ENCODE measurements at places on chromosomes 13 and 19.
A peak's percentile ranks its signal among the peaks of the same experiment; 100 is the strongest.

DNA sequence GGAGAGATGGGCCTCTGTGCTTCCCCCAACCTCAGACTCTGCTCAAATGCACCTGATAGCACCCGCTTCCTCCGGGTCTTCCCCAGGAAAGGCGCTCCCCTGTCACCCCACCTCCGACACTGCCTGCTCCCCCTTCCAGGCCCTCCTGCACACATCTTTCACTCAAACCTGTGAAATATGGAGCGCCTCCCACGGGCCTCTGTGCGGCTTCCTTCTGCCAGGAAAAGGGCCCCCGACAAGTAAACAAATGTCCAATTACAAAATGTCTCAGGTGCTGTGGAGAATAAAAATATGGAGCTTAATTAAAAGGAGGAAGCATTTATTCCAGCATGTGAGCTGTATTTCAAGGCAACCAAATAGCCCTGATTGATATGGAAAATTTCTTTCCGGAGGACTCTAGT is 15.6 kb upstream of the CCNE1 start:
- DNase-seq: no peak

DNA sequence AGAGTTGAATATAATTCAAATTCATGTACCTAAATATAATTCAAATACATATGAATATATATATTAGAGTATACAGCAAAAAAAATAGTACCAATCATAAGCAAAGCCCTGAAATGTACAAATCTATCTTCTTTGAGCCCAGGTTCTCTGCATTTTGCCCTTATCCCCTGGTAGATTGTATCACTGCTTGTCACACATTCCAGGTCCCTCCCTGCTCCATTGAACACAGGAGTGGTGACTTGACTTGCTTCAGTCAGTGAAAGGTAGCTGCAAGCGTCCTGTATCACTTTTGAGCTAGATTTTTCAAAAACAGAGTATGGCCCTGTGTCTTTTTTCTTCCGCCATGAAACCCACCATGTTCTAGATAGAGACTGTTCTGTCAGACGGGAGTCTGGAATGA is 369.4 kb downstream of the LIG4 start:
- DNase-seq: no peak

DNA sequence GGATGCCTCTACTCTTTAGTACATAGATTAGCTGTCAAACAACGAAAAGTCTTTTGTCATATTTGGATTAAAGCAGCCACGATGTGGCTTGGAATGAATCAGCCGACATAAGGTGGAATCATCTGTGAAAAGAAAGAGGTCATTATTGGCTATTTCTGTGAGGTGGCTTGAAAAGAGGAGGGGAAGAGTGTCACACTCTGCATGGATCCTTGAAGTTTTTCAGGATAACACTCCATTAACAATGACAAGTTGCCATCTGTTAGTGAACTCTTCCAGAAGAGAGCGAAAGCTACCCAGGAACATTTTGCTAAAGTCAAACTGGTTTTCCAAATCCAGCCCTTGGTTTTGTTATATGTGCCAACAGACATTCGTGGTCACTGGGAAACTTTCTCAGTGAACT is 1604.8 kb downstream of the OLFM4 start:
- no peak for DNase-seq

- peak; percentile 45 for DNase-seq
Observed at GRCh38 chr19:29666578-29667386, 1.5 kb downstream of the PLEKHF1 start.

DNA sequence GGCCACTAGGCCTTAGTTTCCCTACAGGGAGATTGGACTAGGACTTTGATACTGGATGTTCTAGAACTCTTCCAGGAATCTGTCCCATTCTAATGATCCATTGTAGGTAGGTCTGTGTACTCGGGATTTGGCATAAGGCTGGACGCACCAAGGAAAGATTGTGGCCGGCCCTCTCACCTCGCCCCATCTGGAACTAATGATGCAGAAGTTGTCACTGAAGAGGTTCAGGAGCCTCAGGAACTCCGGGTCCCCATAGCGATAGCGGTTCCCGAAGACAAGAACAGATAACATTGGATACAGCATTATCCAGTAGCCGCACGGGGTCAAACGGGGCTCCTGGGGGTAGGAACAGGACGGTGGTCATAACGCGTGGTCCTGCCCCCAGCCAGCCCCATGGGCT is 11.2 kb downstream of the EGLN2 start:
- DNase-seq: no peak

GRCh38 chr19:35908010-35908441 is at the start of gene TYROBP:
Gene TYROBP (minus strand): TSS chr19:35908295. CDS start chr19:35908228, 67 bp downstream.
- DNase-seq: peak; percentile 53

- no peak for DNase-seq
Observed at GRCh38 chr19:3365093-3365835, 1.1 kb upstream of the NFIC start.

DNA sequence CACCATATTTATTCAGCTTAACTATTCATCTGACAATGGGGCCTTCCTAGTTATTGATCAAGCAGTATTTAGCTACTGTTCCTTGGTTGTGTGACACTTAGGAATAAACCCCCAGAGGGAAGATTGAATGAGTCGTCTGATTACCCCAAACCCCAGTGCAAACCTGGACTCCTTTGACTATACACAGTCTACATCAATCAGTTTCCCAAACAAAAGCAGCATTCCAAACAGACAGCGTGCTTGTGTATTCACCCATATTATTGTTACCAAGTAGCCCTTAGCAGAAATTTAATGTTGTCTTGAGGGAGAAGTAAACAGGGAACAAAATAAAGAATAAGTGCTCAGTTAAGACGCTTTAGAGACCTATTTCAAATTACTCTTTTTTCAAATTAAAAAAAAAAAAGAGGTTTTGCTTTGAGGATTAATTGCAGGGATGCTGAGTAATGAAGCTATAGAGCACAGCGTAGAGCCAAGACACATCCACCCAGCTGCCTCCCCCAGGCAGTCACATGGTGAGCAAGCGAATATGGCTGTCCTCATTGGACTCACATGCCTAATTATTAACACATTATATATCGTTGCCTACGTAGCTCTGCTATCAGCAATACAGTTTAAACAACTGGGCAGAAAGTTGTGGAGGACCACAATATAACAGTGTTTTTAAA is 14.7 kb upstream of the B3GLCT start:
- DNase-seq: no peak

GRCh38 chr19:36916991-36917390 is 859 bp downstream of the ZNF568 start:
- no peak for DNase-seq

- DNase-seq: no peak
Observed at GRCh38 chr19:31969016-31969415, 376.4 kb upstream of the ZNF507 start.

DNA sequence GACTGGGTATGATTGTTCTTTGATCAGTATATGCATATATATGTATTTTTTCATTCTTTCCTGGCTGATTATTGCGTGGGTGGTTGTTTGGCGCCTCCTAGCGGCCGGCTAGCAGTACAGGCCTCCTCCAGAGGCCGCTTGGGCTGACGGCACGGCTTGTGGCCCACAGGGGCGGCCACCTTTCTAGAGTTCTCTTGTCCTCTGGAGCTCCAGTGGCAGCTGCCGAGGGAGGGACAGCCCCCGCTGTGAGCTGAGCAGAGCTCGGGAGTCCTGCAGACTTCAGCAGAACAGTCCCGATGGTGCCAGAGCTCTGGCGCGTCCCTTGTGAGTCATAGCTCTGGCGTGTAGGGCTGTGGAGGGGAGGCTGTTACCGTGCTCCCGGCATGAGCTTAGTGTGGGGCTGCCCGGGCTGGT is 22.5 kb upstream of the ZNF429 start:
- peak; percentile 58 for DNase-seq

DNA sequence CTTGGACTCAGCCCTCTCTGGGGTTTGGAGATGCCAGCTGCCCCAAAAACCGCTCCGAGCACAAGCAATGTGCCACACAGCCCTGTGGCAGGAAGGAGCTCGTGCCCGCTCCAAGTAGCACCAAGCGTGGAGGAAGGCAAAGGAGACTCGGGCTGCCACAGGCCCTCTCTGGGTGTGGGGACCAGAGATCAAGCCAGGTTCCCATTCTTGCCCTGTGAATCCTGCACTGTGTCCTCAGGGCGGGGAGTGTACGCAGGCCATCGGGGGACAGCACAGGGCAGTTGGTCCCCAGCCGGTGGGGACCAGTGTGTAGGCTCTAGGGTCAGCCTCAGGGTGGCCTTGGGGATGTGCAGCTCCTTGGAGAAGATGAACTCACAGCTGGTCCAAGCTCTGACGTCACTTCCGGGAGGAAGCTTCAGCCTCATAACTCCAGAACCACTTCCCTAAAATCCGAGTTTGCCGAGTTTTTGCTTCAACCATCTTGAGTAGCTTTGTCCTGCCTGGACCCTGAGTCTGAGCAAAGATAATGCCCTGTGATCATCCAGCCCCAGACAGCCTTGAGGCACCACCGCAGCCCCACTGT is 9.3 kb upstream of the CPAMD8 start:
- peak; percentile 88 for DNase-seq

GRCh38 chr13:35833608-35834275 is 297.4 kb downstream of the DCLK1 start:
- DNase-seq: no peak

DNA sequence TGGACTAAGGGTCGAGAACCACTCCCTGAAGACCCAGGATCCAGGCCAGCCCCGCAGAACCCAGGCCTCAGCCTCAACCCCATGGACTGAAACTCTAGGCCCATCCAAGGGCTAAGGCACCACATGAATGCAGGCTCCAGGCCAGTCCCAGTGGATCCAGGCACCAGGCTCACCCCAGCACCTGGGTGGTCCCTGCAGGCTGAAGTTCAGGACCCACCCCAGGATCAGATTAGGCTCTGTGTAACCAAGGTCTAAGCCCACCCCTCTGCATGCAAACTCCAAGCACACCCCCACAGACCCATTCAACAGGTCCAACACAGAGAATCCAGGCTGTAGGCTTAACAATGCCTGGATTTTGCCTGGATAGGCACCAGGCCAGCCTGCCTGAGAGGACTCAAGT is 1876.2 kb downstream of the PCDH9 start:
- DNase-seq: no peak

DNA sequence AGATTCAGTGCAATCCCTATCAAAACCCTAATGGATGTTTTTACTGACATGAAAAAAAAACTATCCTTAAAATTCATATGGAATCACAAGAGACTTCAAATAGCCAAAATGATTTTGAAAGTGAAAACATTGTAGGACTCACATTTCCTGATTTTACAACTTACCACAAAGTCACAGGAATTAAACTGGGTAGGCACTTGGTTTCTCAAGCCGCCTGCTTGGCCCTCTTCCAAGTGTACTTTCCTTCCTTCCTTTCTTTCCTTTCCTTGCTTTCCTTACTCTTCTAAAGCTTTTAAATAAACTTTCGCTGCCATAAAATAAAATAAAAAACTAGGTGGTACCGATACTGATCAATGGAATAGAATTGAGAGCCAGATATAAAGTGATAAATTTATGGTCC is 21.0 kb upstream of the CD33 start:
- DNase-seq: peak; percentile 31

- peak; percentile 6 for DNase-seq
Observed at GRCh38 chr13:48902368-48902767, 73.3 kb upstream of the FNDC3A start.

GRCh38 chr13:43574605-43575004 is 212.2 kb downstream of the ENOX1 start:
- DNase-seq: no peak

DNA sequence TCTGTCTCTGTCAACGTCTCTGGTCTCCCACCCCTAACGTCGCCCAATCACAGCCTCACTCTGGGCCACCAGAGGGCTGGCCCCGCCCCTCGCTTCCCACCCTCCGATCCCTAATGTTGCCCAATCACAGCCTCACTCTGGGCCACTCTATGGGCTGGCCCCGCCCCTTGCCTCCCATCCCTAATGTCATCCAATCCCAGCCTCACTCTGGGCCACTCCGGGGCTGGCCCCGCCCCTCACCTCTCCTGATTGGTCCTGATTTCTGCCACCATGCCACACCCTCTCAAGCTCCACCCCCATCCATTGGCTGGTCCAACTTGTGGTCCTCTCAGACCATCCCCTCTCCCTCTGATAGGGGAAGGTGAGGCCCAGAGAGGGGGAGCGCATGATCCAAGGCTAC is 24.9 kb downstream of the CELF5 start:
- peak; percentile 35 for DNase-seq

DNA sequence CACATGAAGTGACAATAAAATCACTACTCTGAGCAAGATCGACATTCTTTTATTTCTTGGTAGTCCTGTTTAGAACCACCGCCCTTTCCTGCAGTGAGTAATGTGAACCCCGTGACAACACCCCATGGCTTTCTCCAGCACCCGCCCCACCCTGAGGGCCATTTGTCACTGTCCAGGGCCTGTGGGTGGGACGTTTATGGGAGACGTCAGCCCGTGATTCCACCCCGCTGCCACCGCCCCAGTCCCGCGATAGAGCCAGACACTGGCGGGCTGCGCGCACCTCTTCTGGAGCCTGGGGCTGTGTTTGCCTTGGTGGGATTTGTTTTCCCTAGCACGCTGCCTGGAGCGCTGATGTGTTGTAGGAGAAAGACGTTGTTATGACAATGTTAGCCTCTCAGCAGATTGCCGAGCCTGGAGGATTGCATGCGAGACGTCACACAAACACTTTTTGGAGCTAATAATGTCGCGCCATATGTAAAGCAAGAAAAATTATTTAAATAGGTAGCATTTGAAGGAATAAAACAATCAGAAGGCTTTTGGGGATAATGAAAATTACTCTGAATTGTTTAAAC is 263.7 kb downstream of the TEX29 start:
- no peak for DNase-seq

- no peak for DNase-seq
Observed at GRCh38 chr13:99746637-99747402, 224.7 kb downstream of the ZIC5 start.

- DNase-seq: no peak
Observed at GRCh38 chr19:31664096-31664495, 314.9 kb upstream of the TSHZ3 start.

- no peak for DNase-seq
Observed at GRCh38 chr19:57949702-57950101, 2.2 kb upstream of the ZNF256 start.

DNA sequence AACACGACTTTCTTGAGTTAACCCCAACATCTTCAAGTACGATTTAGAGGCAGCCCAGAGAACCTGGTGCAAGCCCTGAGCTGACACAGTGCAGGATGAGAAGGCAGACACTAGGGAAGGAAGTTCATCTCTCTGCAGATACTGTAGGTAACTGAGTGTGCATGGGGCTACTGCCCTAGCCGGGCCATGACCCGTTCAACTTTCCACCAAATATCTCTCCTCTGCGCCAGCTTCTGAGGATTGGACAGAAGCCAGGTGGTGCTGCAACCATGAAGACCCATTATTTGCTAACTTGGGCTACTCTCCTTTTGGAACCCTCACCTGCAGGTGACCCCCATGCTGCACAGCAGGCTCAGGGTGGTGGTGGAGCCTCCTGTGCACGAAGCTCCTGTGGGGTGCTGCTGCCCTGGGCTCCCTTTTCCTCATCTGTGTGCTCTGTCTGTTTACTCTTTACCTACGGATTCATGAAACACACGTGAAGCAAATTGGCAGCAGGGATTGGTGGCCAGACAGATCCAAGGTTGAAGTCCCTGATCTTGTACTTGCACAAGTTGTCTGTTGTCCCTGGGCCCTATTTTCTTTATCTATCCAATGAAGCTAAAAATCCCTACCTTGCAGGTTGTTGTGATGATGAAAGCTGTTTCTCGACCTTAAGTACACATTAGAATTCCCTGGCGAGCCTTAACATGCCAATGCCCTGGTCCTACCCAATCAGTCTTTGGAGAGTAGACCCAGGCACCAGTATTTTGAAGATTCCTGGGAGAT is 227.8 kb downstream of the LACC1 start:
- DNase-seq: no peak

GRCh38 chr19:31279436-31279765 is 69.8 kb downstream of the TSHZ3 start:
- no peak for DNase-seq

Measured in KBM-7 (cell line).